GM12892 (cell line): ENCODE measurements at places on chromosomes 12 and 14.
A peak's percentile ranks its signal among the peaks of the same experiment; 100 is the strongest.

DNA sequence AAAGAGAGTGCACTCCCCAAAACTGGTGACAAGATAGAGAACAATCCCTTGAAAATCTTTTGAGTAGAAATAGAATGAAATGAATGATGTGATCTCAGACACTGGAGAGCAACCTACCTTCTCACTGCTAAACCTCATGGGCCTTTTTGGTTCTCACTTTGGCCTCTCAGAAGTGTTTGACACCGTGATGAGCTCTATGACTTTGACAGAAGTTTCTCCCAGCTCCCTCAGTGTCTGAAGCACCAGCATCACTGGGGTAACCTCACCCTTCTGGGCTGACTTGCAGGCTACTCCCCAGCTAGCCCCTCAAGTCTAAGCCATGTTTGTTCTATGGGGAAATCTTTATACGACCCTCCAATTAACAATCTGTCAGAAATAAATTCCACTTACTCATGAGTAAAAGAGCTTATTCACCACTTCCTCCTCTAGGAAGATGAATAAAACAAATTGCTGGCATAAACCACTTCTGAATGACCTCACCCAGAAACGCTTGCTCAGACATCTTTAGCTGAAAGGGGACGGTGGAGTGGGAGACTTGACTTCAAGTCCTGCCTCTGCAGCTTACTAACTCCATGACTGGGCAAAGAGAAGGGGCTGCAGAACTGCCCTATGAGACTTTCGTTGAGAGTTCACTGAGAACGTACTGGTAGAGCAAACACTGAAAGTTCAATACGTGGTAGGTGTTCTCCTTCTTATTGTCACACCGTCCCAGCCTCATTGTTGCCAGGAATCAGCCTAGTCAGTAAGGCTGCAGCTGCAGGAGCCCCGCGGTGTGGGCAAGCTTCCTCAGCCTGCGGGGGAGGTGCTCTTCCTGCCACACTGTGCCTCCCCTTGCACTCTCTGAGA lies 46.5 kb downstream of the ST8SIA1 start:
- DNase-seq = no peak

DNA sequence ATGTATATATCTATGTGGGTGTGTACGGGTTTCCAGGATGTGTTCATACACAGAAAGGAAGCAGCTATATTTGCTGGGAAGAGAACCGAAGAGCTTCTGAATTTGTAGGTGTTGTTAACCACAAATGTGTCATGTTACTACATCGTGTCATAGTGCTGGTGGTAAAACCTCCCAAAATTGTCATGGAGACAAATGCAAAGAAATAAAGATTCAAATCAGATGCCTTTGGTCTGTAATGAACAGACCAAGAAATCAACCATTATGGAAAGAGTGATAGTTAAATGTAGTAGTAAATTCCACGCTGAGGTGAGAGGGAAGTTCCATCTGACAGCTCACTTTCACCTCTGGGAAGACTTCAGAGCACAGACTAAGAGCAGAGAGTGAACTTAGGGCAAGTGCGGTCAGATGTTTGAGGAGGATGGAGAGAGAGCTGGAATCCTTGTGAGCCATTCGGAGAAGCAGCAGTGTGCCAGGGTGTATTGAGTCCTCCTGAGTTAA lies 487.5 kb downstream of the TMEM121 start:
- no peak for DNase-seq

DNA sequence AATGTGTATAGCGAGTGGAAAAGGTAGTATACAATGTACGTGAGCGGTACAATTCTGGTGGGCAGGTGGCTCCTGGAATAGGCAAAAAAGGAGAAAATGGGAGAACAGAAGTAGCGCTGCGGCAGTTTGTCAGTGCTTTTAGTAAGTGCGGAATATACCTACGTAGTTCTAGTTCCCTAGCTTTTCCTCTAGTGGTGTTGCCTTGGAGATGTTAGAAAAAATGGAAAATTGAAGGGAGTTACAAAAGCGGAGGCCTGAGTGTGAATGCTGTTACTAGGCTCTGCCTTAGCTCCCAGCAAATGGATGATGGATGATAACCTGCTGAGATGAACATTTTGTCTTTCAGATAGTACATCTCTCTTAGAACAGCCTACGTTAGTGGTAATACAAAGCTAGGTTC lies 1.1 kb downstream of the TTC8 start:
- no peak for DNase-seq

DNA sequence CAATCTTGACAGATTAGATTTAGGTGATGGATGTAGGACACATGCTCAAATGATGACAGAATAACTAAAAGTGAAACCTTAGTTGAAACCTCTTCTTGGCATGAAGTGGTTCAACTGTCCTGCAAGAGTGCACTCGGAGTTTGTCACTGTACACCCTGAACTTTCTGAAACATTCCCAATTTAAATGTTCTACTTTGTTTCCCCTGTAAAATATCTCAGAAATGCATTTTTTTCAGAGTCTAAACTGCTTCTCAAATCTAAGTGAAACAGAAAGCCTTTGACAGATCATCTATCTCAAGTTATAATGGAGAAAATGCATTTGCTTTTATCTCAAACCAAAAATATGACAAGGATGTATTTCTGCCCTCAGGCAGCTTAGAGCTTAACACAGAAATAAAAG lies 66.0 kb downstream of the BHLHE41 start:
- DNase-seq = no peak

DNA sequence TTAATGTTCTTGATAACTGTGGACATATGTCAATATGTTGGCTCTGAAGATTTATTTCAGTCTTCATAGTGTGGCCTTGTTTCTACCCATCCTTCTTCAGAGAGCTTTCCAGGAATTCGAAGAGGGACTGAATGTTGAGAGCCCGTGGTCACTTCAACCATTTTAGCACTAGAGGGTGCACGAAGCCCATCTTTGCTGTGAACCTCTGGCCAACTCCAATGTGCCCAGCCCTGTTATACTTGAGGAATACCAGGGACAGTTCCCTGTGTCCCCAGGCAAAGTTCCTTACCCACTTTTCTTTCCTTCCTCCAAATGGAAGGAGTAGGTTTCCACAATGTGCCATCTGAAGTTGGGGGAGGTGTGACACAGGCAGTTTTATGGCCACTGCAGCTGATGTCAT lies 603.5 kb downstream of the RPL10L start:
- DNase-seq = no peak

DNA sequence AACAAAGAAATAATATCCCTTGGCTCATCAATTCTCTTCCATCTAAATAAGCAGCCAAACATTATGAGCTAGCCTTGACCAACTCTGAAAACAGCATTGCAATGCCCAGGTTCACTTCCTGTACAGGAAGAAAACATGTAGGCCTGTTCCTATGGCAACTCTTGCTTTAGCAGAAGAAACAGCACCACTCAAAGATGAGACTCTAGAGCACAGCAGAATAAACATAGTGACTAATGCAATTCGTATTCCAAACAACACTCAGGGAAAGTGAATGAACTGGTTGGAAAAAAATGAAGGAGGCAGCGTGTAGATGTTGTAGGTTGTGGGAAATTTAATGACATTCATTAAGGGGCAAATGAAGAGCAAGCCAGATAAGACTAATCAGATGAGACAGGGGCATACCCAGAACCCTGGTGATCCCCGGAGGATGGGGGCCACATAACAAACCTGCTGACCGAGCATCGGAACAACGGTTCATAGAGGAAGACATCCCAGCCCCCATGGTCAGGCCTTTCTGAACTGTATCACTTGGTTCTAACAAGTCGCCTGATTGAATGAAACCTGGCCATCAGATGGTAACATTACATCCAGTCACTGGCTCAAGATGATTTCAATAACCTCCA lies 9.0 kb downstream of the ARHGDIB start:
- DNase-seq = no peak

- DNase-seq = no peak
Observed at GRCh38 chr12:93974252-93974651, 174.1 kb upstream of the PLXNC1 start.

DNA sequence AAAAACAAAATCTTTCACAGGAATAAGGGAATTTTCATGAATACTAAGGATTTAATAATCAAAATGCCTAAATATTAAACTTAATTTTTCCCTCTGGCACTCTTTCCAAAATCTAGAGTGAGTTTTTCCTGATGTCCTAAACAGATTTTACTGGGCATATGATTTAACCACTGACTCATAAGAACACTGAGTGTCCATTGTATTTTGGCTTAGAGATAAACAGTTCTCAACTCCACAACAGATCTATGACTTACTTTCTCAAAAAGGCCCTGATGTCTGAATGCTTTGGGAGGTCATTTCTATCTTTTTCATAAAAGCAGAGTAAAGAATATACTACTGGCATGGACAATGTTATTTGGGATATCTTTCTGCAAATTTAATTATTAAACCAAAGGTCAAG lies 15.0 kb downstream of the TMBIM4 start:
- no peak for DNase-seq

DNA sequence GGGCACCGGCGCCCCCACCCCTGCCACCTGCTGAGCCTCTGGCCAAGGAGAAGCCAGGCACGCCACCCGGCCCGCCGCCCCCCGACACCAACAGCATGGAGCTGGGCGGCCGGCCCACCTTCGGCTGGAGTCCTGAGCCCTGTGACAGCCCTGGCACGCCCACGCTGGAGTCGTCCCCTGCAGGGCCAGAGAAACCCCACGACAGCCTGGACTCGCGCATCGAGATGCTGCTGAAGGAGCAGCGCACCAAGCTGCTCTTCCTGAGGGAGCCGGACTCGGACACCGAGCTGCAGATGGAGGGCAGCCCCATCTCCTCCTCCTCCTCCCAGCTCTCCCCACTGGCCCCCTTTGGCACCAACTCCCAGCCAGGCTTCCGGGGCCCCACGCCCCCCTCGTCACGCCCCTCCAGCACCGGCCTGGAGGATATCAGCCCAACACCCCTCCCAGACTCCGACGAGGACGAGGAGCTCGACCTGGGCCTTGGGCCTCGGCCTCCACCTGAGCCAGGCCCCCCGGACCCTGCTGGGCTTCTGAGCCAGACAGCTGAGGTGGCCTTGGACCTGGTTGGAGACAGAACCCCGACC lies 6.5 kb downstream of the SETD1B start:
- no peak for DNase-seq

- DNase-seq = no peak
Observed at GRCh38 chr14:64209444-64210131, 84.6 kb downstream of the ESR2 start.

GRCh38 chr12:94900496-94900895 lies 103.0 kb downstream of the NDUFA12 start:
- no peak for DNase-seq

DNA sequence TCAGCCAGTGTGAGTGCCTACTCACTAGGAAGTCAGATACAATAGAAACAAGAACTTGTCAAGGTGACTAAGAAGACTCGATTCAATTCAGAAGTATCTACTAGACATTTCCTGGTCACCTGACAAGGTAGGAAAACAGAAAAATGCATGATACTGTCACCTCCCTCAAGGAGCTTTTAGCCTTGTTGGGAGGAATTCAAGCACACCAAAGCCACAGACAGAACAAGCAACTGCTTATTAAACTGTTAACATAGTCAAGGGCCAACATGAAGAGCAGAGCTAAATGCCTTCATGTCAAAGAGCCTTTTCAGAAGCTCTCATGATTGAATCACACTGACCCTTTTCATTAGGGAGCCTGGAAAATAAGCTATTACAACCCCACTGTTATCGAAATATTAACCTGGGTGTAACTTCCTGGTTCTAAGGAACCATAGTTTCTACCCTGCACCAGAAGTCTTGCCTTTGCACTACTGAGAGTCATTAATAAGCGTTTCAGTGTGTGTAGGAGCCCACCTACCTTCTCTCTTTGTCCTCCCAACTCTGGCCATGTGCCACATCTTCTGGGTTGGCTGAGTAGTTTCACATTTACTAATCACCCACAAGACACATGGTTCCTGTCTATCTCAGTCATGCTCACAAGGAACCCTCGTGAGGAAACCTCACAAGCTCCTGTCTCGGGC lies 31.0 kb upstream of the LGALS3 start:
- DNase-seq = peak; percentile 48

DNA sequence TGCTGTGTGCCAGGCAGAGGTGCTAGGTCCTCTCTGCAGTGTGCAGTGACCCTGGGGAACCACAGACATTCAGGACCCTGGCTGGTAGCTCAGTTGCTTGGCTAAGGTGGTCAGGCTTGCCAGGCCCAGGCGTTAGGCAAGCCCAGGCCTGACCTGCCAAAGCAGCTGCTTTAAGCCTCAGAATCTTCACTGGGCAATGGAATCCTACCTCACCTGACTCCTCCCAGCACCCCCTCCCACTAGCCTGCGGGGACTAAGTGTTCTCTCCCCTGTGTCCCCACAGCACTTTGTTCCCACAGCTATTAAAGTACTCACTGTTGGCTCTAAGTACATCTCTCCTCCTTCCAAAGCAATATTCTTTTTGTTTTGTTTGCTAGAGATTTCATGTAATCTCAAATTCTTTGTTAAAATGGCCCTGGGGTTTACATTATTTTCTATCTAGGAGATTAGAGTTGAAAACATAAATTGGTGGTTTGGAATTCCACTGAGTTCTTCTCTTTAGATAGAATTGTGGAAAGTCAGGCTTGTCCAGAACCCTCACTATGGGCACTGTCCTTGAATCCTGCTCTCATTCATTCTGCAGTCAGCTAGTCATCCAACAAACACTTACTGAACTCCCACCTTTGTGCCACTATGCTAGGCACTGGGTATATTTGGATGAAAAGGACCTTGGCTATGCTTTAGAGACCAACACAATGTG lies 44.4 kb downstream of the DGLUCY start:
- DNase-seq = no peak

GRCh38 chr14:24310265-24310645 lies 315 bp downstream of the LTB4R2 start:
- DNase-seq = no peak

DNA sequence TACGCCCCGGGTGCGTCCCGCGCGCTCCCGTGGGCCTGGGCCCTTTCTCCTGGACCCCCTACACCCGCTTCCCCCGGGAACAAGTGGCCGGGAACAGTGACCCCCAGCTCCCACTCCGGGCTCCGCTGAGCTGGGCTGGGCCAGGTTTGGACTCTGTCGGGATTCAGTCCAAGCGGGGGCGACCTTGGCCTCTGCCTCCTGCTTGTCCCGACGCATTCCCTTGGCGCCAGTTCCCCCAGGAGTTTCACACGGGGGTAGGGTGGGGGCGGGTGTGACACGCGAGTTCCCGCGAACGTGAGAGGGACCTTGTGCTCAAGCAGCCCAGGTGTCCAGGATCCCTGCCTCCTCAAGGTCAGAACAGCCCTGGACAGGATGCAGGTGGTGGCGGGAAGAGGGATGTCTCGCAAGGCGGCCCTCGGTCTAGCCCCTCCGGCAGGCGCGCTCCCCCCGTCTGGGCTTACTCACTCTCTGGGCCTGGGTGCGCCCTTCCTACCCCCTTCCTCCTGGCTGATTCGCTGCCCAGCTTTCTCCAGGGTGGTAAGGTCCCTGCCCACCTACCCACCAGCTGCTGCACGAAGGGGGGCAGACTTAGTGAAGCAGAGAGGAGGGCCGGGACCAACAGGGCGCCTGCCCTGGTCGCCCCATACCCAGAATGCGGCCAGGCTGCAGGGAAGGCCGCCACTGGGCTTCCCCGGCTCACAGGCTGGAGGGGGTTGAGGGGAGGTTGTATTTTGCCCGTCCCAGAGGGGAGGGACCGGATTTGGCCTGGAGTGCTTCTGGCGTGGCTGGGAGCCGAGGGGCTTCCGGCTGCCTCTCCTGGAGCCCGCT lies 862 bp downstream of the CRIP2 start:
- DNase-seq = no peak

DNA sequence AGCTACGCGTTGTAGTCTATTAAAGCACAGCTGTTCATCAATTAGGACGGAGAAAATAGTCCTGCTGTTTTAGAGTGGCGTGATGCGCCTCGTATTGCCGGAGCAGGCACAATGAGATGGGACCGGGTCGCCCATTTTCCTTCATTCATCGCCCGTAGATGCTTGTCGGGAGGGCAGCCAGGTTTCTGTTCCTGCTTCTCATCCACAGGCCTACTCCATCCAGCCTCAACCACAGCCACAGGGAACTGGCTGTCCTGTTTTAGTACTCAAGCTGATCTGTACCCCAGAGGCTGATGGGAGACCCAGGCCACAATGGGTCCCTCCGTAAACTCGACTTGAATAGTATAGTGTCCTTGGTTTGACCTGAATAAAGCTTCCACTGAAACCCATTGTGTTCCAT lies 264.0 kb downstream of the VRK1 start:
- DNase-seq = no peak
